ENCODE measurements at places on chromosomes 11 and 22. TPM values are rescaled to one million over a fixed set of nuclear protein-coding genes. Genes with fewer than 3 reads are reported as not detected.

GRCh38 chr11:121450401-121450800 is 1.7 kb upstream of the SORL1 start:
- no peaks in the 10 kb centered on the region for H3K36me3 ChIP-seq
- no peak for DNase-seq
- peaks cover 80% of the 10 kb centered on the region for H3K4me1 ChIP-seq
- no peak overlapping the region for H3K27ac ChIP-seq
- peak overlapping the region; percentile 94 for H3K4me3 ChIP-seq

DNA sequence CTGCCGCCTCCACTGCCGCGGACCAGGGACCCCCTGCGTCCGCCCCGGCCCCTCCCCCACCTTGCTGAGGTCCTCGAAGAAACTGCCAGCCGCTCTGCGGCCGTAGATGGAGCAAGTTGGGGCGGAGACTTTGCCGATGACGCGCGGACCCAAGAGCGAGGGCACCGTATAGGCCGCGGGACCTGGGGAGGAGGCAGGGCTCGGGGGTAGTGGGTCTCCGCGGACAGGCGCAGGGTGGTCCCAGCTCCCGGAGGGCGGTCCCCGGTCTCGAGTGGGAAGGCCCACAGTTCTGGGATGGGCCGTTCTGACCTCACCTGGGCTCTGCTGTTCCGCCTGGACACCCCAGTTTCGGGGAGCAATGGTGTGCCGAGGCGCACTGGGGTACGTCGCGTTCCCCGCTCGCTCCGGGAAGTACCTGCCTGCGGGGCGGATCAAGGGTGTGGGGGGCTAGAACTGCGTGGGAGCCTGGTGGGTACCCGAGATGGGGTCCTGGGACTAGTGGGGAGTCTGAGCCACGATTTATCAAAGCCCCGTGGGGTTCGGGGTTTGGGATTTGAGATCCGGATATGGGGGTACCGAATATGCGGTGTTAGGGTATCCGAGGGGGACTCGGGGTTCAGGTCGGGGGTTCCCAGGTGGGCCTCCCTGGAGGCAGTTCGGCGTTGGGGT is 1.2 kb upstream of the TYMP start:
- H3K4me1 ChIP-seq, result peaks cover 74% of the 10 kb centered on the region
- peak overlapping the region; percentile 74 for H3K27ac ChIP-seq
- H3K36me3 ChIP-seq, result no peaks in the 10 kb centered on the region
- peak; percentile 47 for DNase-seq
- peak overlapping the region; percentile 83 for H3K4me3 ChIP-seq

DNA sequence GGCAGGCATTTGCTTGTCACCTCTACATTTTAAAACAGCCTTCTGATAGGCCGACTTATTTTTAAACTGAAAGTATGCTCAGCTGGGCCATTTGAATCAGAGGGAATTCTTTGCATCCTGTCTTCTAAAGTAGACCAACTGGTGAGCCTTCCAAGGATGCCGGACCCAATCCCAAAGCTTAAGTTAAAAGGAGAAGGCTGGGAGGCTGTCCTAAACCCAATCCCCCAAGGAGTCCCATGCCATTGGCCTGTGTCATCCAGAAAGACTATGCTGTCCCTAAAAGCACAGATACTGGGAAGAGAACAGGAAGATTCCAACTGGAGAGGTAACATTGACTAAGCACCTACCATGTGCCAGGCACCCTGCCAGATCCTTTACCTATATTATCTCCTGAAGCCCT is 18.0 kb downstream of the TENM4 start:
- H3K4me3 ChIP-seq, result no peak overlapping the region
- H3K36me3 ChIP-seq, result no peaks in the 10 kb centered on the region
- H3K27me3 ChIP-seq, result 0 out of 3 replicates have a peak, but pooled peaks cover 9% of the 10 kb centered on the region
- H3K4me1 ChIP-seq, result no peaks in the 10 kb centered on the region
- no peak overlapping the region for H3K27ac ChIP-seq
- no peak for DNase-seq

DNA sequence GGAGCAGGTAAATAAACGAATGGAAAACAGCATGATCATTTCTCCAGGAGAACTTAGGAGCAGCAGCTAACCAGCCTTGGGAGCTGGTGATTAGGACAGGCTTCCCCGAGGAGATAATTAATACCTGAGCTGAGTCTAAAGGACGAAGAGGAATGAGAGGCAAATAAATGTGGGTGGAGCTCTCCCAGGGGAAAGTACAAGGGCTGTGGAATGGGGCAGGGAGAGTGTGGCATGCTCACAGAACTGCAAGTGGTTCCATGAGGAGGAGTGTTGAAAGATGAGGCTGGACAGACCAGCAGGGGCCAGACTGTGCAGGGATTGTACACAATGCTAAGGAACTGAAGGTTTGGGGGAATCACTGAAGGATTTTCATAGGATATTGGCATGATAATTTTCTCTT is 14.2 kb upstream of the TLCD5 start:
- H3K27me3 ChIP-seq, result peaks cover 1% of the 10 kb centered on the region
- peaks cover 5% of the 10 kb centered on the region for H3K4me1 ChIP-seq
- H3K27ac ChIP-seq, result no peak overlapping the region
- H3K36me3 ChIP-seq, result no peaks in the 10 kb centered on the region
- no peak for DNase-seq

DNA sequence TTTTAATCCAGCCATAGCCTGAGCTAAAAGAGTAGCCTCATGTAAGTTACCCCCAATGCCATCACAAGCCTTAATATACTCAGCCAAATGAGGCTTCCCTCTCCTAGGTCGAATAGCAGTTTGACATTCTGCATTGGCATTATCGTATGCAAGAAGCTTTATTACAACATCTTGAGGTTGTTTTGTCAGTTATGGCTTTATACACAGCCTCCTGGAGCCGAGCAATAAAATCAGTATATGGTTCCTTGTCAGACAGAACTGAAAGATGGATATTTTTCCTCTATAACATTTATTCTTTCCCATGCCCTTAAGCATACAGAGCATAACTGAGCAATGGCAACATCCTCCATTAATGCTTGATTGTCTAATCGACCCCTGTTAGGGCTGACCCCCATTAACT is 5.4 kb upstream of the DNAJB13 start:
- DNase-seq, result no peak
- no peaks in the 10 kb centered on the region for H3K36me3 ChIP-seq
- H3K4me3 ChIP-seq, result no peak overlapping the region
- H3K27me3 ChIP-seq, result no peaks in the 10 kb centered on the region
- H3K4me1 ChIP-seq, result peaks cover 27% of the 10 kb centered on the region

DNA sequence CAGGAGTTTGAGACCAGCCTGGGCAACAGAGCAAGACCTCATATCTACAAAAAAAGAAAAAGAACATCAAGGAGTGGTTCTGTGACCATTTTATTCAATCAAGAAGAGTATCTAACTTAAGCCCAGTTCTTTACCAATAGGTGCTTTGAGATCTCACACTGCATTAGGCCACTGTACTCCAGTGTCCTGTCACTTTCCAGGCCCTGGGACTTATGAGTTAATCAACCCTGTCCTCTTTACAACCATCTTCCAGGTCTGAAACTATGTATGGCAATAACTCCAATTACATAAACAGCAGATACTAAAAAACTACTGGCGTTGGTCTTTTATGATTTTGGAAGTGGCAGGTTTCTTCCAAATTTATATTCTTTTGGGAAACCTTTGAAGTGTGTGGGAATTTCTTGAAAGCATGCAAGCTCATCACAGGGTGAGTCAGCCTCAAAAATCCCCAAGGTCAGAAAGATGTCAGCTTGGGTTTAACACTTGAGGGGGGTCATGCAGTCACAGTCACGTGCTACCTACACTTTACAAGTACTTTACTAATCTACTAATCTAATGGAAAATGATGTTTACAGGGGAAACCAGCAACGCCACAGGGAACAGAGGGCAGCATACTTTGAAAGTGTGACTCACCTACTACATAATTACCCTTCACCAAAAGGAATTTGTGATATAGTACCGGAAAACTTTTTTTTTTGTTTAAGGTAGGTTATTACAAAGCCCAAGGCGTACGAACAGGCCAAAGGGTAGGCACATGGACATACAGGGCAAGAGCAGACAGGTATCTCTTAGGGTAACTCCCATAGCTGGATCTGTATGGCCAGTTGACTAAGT is 15.6 kb downstream of the PISD start:
- peak overlapping the region; percentile 55 for H3K27ac ChIP-seq
- peak; percentile 87 for DNase-seq
- peaks cover 16% of the 10 kb centered on the region for H3K36me3 ChIP-seq
- no peaks in the 10 kb centered on the region for H3K27me3 ChIP-seq
- H3K4me3 ChIP-seq, result no peak overlapping the region

DNA sequence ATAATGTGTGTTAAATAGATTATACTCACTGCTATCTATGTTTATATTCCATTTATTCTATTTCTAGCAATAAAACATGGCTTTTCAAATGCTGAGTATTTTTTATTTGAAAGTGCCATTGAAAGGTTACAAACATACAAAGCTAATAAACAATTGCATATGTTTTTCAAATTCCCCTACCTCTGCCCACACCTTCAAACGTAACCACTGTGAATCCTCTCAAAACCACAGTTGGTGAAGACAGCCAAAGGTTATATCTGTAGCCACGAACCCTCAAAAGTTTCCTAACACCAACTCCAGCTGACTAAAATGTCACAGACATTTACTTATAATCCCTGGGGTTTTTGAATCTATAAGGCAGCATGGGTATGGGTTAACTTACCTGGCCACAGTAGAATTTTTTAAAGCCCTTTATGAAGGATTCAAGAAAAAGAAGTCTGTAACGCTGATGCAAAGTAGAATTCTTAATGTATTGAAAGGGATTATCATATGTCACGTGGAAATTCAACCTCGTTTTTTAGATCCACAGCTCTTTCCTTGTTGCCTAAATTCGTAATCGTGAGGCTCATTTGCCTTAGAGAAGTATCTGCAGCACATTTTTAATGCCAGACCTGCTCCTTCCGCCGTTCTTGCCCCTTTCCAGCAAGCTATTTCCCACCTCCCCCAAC is 122.5 kb upstream of the ZC3H12C start:
- no peak for DNase-seq
- peaks cover 5% of the 10 kb centered on the region for H3K27me3 ChIP-seq
- H3K36me3 ChIP-seq, result no peaks in the 10 kb centered on the region
- H3K27ac ChIP-seq, result no peak overlapping the region

DNA sequence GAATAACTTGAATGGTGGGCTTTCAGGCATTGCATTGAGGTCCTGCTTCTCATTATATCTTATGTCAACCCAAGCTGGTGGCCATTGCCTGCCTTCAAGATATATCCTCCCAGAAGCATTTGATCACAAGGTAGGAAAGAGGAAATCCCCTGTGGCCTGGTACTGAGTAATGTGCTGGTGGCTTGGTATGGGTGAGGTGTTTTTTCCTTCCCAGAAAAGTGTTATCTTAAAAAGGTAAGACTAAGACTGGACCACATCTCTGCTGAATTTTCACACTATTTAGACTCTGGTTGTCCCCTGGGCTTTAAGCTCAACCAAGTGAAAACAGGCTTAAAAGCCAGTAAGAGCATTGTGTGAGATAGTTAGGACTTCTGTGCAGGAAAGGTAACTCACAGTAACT is 3.7 kb downstream of the INSC start:
- H3K27me3 ChIP-seq, result no peaks in the 10 kb centered on the region
- DNase-seq, result no peak
- H3K4me1 ChIP-seq, result no peaks in the 10 kb centered on the region
- H3K36me3 ChIP-seq, result no peaks in the 10 kb centered on the region

GRCh38 chr11:85540181-85540580 is 87.0 kb downstream of the DLG2 start:
- no peak for DNase-seq
- H3K36me3 ChIP-seq, result no peaks in the 10 kb centered on the region
- H3K4me3 ChIP-seq, result no peak overlapping the region
- H3K27me3 ChIP-seq, result no peaks in the 10 kb centered on the region
- no peaks in the 10 kb centered on the region for H3K4me1 ChIP-seq

DNA sequence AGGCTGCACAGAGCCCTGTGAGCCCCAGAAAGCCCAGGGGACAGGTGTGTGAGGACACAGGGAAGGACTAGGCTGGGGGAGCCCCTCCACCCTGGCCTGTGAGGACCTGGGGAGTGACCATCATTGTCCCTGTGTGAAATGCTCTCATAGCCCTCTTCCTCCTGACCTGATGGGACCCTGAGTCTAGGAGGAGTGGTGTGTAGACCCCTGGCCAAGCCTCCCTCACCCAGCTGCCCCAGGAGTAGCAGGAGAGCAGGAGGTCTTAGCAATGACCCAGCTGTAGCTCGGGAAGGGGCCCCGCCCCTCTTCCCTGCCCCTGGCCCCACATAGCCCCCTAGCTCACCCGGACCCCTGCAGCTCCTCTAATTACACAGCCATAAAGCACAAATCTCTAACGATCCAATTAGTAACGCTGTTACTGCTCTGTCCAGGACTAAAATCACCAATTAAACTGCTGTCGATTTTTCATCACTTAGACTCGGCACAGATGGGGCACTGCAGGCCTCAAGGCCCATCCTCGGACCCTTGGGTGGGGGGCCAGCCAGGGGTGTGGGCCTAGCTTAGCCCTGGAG is 6.6 kb upstream of the CABP7 start:
- peaks cover 64% of the 10 kb centered on the region for H3K27me3 ChIP-seq
- no peak overlapping the region for H3K4me3 ChIP-seq
- H3K27ac ChIP-seq, result no peak overlapping the region
- DNase-seq, result no peak
- peaks cover 11% of the 10 kb centered on the region for H3K4me1 ChIP-seq

GRCh38 chr11:31757260-31757835 is 53.8 kb downstream of the PAX6 start:
- H3K4me1 ChIP-seq, result no peaks in the 10 kb centered on the region
- H3K27me3 ChIP-seq, result no peaks in the 10 kb centered on the region
- DNase-seq, result no peak
- no peak overlapping the region for H3K4me3 ChIP-seq
- no peak overlapping the region for H3K27ac ChIP-seq

- no peak overlapping the region for H3K27ac ChIP-seq
- H3K27me3 ChIP-seq, result no peaks in the 10 kb centered on the region
- H3K4me3 ChIP-seq, result no peak overlapping the region
- no peaks in the 10 kb centered on the region for H3K36me3 ChIP-seq
- H3K4me1 ChIP-seq, result no peaks in the 10 kb centered on the region
- no peak for DNase-seq
Measured at GRCh38 chr11:56089697-56090096, 3.4 kb upstream of the OR8I2 start.

DNA sequence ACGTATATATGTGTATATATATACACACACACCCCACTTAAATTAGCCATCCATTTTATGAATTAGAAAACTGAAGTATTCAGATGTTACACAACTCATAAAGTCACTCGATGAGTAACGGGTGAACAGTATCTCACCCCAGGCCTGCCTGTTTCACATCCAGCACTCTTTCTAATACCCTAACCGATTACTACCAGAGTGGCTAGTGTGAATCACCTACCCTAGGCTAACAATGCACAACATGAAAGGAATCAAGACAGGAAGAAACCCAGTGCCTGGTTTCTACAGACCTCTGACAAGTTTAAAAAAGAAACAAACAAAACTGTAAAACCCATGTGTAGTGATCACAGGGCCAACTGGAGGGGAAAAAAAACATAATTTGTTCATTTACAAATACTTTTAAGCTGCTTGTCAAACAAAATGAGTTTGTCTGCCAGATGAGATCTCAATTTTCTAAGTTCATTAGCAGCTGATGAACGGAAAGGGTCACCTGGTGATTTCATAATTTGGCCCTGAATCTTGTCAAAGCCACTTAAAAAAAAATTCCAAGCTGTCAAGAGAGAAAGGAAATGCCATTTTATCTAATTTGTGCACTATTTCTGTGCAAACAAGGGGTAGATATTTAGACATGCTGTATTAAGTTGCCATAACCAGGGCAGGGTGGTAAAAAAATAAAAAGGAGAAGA is 134.8 kb downstream of the LARGE1 start:
- no peak overlapping the region for H3K4me3 ChIP-seq
- H3K27me3 ChIP-seq, result no peaks in the 10 kb centered on the region
- DNase-seq, result peak; percentile 8
- peaks cover 9% of the 10 kb centered on the region for H3K4me1 ChIP-seq
- no peaks in the 10 kb centered on the region for H3K36me3 ChIP-seq

Gene THY1
- polyA plus RNA-seq, result not detected

Gene SNX32
- 0.34 TPM for polyA plus RNA-seq

Gene TBC1D10A
- polyA plus RNA-seq, result 6.0 TPM

Gene GUCY1A2
- 0.01 TPM for polyA plus RNA-seq

Gene LINC01488
- 0.26 TPM for polyA plus RNA-seq

Gene GDPD5
- 55.2 TPM for polyA plus RNA-seq

Gene PYGM
- 0.12 TPM for polyA plus RNA-seq

Gene TBX10
- polyA plus RNA-seq, result 1.7 TPM

Gene ANO9
- 14.3 TPM for polyA plus RNA-seq

Measured in HepG2 (cell line).